ENCODE measurements at places on chromosomes 3 and 15.

GRCh38 chr15:63370764-63371163, 10.9 kb downstream of the CA12 start:
- DNase-seq: no peak

- no peak for DNase-seq
These were observed 21.4 kb downstream of the ALDH1L1 start for GRCh38 chr3:126158912-126159454.

DNA sequence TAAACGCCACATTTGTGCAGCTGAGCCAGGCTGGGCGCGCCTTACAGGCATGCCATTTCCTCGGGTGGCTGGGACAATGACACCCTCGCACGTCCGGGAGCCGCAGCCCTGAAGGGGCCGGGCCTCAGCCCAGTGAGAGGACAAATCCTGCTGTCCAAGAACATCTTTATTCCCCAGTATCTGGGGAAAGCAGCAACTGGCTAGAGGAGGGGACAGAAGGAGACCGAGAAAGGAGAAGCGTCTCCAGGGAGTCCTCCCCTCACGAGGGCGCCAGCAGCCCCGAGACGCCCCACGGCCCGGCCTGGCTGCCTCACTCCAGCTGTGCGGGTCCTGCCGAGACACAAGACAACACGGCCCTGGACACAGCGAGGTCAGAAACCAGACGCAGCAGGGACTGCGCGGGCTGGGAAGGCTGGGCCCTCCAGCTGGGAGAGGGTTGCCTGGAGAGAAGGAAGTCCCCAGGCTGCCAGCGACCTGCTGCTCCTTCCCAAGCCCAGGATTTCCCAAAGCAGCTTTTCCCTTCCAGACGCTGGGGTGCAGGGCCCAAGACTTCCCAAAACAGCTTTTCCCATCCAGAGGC, 130.2 kb downstream of the CHSY1 start:
- peak; percentile 92 for DNase-seq

DNA sequence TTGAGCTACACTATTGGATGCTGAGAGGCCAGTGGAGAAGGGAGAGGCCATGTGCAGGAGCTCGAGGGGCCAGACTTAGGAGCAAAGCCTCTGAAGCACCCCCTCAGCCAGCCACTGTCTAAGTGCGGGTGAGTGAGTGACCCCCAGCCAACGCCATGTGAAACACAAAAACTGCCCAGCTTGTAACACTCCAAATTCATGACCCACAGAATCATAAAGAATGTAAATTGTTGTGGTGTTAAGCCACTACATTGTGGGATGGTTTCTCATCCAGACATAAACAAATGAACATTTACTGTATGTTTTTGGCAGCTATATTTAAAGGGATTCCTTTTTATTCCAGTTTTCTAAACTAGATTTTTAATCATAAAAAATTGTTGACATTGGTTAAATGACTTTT, 27.2 kb upstream of the TMEM158 start:
- DNase-seq: no peak

GRCh38 chr3:190414297-190414696, 26.3 kb downstream of the CLDN16 start:
- peak; percentile 47 for DNase-seq

DNA sequence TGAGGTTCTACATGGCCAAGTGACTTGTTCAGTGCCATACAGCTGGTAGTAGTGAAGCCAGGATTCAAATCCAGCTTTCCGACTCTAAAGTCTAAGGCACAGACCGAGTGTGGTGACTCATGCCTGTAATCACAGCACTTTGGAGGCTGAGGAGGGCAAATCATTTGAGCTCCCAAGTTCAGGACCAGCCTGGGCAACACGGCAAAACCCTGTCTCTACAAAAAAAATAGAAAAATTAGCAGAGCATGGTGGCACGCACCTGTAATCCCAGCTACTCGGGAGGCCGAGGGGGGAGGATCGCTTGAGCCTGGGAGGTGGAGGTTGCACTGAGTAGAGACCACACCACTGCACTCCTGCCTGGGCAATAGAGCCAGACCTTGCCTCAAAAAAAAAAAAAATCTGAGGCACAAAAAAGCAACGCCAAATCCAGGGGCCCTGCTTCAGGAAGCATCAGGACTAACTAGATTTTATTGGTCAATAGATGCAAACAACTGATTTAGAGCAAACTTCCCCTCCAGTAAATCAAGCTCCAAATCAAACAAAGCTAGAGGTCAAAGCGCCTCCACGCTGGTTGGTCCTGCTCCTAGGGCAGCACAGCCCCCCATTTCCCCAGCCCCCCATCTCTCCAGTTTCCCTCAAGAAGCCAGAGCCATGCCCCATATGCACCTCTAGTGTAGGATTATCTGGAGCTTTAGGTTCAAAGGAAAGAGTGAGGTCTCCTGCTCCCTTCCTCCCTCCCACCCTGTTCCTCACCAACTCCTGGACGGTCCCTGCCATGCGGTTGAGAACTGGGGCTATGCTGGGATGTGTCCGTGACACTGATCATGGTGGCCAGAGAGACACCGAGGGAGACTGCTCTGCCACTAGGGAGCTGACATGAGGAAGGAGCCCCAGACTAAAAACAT, 2.9 kb upstream of the TNK2 start:
- DNase-seq: no peak

GRCh38 chr15:90683371-90683770, 33.8 kb upstream of the BLM start:
- no peak for DNase-seq

DNA sequence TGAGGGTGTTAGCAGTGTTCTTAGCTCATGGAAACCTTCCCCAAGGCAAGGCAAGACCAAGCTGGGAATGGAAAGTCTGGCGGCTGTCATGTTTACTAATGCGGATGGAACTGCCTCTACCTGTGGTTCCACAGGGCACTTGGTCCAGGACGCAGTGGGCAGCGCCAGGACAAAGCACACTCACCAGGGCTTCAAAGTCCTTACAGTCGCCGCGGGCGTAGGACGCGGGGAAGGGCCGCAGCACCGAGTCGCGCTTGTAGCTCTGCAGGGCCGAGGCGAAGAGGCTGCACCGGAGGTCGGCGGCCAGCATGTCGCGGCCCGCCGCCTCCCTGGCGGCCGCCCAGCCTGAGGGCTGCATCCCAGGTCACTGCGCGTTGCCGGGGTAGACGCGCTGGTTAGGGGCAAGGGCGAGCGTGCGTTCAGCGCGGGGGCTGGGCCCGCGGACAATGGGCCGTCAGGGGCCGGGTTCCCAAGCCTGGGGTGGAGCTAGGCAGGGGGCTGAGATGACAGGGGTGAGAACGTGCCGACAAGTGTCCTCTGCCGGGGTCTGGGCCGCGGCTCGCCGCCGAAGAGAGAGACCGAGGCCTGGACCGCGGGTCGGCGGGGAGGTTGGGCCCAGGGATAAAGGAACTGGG, 497 bp downstream of the PARP16 start:
- DNase-seq: peak; percentile 81

GRCh38 chr3:194100856-194101390, 35.0 kb upstream of the HES1 start:
- DNase-seq: no peak

DNA sequence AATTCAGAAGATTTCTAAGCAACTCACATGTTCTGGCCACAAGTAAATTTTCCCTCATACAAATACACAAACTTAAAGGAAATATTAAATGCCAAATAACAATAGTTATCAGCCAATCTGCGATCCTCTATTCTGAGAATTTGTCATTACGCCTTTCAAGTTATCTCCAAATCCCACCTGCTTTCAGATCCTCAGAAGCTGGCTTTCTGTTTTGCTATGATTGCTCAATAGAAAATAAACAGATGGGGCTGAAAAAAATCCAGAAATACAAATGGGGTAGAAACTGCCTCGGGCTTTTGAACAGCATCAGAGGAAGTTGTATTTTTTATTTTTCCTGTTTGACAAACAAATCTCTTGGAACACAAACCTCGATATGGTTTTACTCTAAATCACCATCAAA, 74.0 kb upstream of the CNTN4 start:
- no peak for DNase-seq

GRCh38 chr3:42214064-42214463, 51.9 kb downstream of the CCK start:
- no peak for DNase-seq

DNA sequence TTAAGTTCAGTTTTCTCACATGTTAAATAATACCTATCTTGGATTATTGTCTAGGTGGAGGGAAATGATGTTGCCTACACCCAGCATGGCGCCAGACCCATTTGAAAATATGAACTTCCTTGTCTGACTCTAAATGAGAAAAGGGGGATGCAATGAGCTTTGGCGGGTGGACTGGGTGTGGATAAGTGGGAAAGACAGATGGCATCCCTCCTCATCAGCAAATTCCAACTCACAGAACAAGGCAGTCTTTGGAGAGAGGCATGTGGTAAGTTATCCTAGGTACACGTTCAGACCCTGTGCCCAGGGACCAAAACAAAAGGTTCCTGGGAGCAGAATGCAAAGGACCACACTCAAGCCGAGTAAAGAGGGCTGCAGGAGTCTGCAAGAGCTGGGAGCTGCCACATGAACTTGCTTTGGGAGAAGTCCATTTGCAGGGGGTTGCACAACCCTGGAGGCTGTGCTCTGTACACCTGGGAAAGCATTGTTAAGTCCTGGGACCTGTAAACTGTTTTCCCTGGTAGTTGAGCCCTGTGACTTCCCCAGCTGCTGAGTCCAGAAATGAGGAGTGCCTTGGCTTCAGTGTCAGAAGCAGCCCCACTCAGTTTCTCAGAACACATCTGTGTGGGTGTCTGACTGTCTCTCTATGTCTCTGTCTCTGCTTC, 102.3 kb upstream of the TPM1 start:
- no peak for DNase-seq

DNA sequence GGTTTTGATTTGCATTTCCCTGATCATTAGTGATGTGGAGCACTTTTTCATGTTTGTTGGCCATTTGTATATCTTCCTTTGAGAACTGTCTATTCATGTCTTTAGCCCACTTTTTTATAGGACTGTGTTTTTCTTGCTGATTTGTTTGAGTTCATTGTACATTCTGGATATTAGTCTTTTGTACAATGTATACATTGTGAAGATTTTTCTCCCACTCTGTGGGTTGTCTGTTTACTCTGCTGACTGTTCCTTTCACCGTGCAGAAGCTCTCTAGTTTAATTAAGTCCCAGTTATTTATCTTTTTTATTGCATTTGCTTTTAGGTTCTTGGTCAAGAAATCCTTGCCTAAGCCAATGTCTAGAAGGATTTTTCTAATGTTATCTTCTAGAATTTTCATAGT, 91.1 kb upstream of the ATP11B start:
- DNase-seq: no peak

- DNase-seq: no peak
These were observed 29.8 kb downstream of the NRG4 start for GRCh38 chr15:75982468-75982867.

DNA sequence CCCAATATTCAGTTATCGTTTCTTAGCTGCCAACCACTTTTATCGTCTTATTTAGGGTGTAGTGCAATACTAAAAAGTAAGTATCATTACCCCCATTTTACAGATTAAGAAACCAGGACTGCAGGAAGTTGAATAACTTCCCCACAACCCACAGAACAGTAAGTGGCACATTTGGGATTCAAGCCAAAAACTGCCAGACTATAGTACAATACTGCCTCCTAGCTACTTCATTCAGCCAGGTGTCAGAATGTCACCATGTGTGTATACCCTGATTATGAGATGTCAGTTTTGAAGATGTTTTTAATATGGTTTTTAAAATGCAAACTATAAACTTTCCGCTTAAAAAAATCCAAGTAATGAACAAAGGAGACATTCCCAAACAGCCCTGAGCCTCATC, 74.2 kb upstream of the PROK2 start:
- DNase-seq: no peak

DNA sequence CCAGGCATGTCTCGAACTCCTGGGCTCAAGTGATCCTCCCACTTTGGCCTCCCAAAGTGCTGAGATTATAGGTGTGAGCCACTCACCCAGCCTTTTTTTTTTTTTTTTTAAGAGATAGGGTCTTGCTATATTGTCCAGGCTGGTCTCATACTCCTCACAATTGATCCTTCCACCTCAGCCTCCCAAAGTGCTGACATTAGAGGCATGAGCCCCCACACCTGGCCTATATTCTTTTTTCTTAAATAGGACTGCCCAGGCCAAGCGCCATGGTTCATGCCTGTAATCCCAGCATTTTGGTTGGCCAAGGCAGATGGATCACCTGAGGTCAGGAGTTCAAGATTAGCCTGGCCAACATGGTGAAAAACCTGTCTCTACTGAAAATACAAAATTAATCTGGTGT, 12.5 kb downstream of the NR1I2 start:
- no peak for DNase-seq

DNA sequence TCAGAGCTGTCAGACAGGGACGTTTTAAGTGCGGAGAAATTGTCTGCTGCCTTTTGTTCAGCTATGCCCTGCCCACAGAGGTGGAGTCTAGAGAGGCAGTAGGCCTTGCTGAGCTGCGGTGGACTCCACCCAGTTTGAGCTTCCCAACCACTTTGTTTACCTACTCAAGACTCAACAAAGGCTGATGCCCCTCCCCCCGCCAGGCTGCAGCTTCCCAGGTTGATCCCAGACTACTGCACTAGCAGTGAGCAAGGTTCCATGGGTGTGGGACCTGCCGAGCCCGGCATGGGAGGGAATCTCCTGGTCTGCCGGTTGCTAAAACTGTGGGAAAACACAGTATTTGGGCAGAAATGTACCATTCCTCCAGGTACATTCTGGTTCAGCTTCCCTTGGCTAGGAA, 282.1 kb downstream of the VGLL3 start:
- DNase-seq: peak; percentile 15

DNA sequence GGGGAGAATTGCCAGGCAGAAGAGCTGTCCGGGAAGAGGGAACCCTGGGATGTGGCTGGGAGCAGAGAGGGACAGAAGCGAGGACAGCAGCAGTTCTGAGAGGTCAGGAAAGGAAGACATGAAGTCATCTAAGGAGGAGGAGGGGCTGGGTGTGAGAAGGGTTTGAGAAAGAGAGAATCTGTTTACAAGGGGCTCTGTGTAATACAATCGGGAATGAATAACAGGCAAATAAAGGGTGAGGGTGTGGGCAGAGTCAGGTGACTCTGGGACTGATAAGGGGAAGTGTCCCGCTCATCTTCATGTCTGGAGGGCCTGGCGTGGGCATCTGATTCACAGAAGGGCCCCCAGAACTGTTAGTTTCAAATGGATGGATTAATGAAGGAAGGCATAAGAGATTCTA, 191.3 kb downstream of the XXYLT1 start:
- no peak for DNase-seq

DNA sequence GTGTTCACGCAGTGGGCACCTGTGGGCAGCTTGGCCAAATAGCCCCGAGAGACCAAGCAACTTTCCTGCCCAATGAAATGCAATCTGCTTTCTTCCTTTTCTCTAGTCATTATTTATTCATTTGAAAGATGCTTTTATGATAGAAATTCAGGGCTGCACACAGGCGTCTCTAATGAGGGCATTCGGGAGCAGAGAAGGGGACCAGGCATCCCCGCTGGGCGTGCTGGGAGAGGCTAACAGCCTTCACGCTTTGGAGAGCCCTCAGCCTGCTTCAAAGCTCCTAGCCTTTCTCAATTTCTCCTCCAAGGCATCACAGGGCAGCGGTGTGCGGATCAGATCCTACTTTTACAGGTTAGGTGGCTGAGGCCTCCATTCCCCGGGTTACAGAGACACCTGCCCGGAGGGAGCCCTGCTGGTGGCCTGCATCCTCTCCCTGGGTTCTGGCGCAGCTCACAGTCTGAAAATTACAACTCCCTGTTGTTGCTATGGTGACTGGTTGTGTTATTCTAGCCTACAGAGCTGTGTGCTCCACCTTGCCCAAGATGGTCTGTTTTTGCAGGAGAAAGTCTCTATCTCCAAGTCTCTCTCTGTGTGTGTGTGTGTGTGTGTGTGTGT, 21.8 kb upstream of the KLF13 start:
- no peak for DNase-seq

All from right cardiac atrium (tissue), 5 donors.